CD8-positive, alpha-beta memory T cell (primary cell): ENCODE measurements at places on chromosomes 7 and 10. TPM values are rescaled to one million over a fixed set of nuclear protein-coding genes. Genes with fewer than 3 reads are reported as not detected.

DNA sequence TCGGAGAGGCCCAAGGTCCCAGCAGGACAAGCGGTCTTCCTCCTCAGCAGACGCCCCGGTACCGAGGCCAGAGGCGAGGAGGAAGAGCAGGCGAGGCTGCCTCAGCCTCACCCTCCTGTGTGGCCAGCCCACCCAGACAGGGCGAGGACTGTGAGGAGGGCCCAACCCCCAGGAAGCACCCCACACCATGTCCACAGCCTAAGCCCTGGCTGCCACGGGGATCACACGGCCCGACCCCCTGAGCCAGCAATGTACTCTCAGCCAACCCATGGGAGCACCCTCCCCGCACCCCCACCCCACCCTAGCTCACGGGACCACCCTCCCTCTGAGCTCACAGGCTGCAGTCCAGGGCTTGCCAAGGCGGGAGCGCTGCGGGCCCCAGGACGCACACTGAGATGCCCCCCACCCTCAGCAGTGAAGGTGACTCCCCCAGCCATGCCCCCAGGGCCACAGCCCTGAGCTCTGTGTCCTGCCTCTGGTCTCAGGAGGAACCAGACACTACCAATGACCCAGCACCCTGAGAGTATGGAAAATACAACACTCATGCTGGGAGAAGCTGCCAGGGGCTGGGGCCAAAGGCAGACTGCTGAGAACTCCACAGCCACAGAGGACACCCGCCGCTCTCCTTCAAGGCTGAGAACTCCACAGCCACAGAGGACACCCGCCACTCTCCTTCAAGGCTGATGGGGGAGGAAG lies 93.6 kb downstream of the MAD1L1 start:
- no peak for DNase-seq

DNA sequence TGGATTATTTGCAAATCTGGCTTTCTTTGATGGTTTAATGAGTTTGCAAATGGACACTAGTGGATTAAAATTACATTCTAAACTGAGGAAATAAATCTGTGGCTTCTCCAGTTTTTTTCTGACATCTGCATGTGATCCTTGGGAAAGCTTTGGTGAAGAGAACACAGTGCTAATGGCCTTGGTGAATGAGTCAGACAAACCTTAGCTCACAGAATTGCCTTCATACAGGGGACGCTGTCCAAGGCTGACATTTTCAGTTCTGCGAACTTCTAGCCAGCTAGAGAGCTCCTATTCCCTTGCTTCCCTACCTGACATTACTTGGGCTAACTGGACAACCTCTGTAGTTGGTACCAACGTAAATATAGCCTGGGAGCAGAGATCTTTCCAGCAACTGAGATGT lies 21.2 kb downstream of the BMPER start:
- no peak for DNase-seq

DNA sequence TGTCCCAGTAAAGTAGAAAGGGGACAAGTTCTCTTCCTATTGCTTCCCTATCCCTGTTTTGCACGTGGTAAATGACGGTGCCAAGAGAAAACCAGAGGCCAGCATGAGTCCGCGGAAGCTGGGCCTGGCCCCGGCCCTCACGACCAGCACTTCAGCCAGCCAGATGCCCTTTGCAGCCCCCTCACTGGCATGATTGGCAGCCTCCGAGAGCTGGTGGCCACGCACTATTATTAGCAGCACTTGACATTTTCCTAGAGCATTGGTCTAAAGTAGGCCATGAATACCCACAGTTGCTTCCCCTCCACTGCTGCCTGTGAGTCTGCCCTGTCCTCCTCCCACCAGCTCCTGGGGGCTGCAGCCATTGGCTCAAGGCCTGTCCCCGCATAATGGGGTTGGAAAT lies 369.1 kb downstream of the PLXNA4 start:
- no peak for DNase-seq

DNA sequence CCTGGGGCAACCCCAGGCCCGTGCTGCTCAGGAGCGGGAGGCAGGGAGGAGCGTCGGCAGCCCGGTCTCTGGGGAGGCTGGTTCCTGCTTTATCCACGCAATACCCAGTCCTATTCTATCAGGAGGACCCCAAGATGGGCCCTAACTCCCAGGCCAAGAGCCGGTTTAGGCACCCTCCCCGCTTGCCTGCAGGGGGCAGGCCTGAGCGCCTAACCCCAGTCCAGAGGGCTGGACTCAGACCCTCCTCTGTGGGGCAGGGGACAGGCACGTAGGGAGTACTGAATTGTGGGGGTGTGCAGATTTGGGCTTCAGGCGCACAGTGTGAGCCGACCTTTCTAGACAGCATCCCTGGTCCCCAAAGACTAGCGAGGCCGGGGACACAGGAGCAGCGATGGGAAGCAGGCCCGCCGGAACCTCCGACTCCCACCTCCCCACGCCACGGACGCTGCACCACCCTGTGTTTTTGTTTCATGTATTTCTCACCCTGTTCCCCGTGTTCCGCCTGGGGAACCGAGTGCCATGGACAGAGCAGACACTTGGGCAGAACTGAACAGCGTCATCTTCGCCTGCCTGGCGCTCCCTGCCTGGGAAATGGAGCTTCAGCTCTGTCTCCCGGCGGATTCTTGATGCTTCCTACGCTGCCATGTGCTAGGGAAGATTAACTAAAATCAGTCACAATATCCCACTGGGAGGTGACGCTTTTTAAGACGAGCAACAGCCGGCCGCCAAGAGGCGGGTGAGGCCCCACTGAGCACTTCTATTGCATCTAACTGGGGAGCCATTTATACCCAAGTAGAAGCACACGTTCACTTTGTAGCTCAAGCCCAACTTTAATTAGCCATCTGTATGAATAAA lies 5.3 kb downstream of the NUDT1 start:
- no peak for DNase-seq

The CALML5 gene
- not detected for total RNA-seq

The AUTS2 gene
- total RNA-seq: 5.3 TPM

The GPR158 gene
- not detected for total RNA-seq

GRCh38 chr7:135512135-135512887 lies 2.4 kb upstream of the CNOT4 start:
- DNase-seq: no peak

DNA sequence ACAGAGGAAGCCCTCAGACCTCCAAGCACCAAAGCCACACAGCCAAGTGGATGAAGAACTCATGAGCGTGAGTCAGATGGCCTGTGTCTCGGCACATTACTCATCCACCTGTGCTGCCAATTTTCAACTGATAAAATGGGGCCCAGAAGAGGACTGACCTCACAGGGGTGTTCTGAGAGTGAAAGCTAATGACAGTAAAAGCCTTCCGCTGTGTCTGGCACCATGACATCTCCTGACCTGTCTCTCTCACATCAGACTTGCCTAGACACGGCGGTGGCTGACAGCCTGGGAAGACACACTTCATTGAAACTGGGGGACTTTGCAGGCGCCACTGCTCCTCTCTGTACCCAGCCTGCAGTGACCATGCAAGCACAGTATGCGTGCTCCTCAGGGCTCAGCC lies 8.3 kb upstream of the SLC18A3 start:
- DNase-seq: no peak

GRCh38 chr10:49781247-49781646 lies 19.1 kb upstream of the OGDHL start:
- no peak for DNase-seq

The WDFY4 gene
- total RNA-seq: 0.35 TPM

The ELAPOR2 gene
- total RNA-seq: 2.4 TPM

GRCh38 chr7:135825406-135825805 lies 76.8 kb upstream of the FAM180A start:
- no peak for DNase-seq

- DNase-seq: no peak
Measured at GRCh38 chr10:78264361-78264760, 230.7 kb downstream of the RPS24 start.

- DNase-seq: no peak
Measured at GRCh38 chr10:30488316-30488715, 54.3 kb downstream of the MAP3K8 start.

GRCh38 chr7:121591926-121592325 lies 195.8 kb upstream of the FAM3C start:
- DNase-seq: no peak

GRCh38 chr7:74066626-74067025 lies 17.0 kb upstream of the LIMK1 start:
- no peak for DNase-seq

The ARMC3 gene
- not detected for total RNA-seq

DNA sequence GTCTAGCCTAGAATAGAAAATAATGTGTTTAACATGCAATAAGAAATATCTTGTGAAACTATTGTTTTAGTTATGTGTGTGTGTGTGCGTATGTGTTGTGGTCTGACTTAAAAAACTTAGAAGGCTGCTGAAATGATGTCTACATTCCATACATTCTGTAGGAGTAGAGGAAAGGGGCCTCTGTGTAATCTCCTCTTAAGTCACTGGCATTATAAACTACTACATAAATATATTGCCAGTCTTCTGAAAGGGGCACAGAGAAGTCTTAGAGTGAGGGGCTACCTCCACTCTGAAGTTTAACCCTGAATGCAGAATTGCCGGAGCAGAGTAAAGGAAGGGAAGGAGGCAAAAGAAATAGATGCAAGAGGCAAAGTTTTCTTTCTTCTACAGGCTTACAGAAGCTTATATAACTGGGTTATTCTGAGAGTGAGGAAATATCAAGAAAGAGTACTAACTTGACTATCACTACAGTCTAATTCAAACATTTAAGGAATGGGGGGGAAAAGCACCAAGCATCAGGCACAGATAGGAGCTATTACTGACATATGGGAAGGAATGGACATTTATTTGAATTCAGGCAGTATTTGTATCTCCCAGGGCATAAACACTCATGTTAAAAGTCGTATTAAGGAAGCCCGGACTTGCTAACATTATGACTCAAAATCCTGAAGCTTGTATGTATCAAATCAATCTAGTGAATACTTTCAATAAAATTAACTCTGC lies 75.7 kb downstream of the DNAJC1 start:
- no peak for DNase-seq
